HCEC 1CT (cell line): ENCODE measurements at places on chromosomes 7 and 10.

DNA sequence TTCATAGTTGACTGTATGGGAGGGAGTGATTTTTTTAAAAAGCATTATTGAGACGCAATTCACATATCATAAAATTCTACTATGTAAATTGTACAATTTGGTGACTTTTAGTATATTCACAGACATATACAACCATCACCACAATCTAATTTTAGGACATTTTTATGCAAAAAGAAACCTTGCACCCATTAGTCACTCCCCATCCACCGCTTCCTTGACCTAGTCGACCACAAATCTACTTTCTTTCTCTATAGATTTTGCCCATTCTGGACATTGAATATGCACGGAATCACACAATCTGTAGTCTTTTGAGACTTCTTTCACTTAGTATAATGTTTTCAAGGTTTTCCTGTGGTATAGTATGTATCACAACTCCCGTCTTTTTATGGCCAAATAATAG is 54.6 kb downstream of the BLNK start:
- DNase-seq = no peak

GRCh38 chr7:139358541-139359365 is 941 bp upstream of the LUC7L2 start:
- DNase-seq = peak; percentile 14

- no peak for DNase-seq
These were observed 12.5 kb upstream of the MNX1 start for GRCh38 chr7:157022681-157023588.

- no peak for DNase-seq
These were observed 6.9 kb downstream of the PAPOLB start for GRCh38 chr7:4854916-4855315.

DNA sequence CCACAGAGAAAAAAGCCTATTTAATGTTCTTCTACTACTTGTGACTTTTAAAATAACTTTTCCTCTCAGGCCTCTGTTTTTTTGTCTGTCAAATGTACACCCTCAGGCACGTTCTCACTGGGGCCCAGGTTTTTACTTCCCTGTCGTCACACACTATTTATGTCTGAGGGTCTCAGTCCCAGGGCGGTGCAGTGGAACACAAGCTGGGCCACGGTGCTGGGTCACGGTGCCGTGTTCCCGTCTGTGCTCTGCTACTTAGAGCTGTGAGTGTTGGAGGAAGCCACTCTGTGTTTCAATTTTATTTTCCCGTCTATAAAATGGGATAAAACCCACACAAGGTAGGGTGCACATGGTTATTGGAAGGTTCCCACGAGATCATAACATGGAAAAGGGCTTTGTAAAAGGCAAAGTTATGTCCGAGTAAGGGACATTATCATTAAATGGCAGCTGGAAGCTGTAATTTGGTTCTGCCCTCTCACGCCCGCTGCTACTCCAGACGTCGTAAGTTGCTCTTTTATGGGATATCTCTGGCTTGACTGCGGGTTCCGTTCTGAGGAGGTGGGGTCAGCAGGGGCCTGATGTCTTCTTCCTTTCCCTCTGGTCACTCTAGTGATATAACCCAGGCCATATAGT is 25.2 kb downstream of the ZNF775 start:
- DNase-seq = no peak

DNA sequence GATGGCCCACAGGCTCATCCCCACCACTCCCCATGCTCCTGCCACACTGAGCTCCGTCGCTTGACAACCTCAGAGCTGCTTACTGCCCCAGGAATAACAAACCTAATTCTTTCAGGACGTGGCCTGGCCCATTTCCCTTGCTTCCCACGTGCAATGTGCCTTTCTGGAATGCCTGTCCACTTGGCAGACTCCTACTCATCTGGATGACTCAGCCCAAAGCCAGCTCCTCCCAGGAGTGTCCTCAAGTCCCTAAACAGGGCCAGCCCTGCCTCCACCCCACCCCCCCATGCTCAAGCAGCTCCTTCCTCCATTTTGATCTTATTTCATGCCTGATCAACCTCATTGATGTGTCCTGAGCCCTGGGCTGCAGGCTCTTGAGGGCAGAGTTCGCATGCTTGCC is 164.9 kb upstream of the RNF32 start:
- no peak for DNase-seq

DNA sequence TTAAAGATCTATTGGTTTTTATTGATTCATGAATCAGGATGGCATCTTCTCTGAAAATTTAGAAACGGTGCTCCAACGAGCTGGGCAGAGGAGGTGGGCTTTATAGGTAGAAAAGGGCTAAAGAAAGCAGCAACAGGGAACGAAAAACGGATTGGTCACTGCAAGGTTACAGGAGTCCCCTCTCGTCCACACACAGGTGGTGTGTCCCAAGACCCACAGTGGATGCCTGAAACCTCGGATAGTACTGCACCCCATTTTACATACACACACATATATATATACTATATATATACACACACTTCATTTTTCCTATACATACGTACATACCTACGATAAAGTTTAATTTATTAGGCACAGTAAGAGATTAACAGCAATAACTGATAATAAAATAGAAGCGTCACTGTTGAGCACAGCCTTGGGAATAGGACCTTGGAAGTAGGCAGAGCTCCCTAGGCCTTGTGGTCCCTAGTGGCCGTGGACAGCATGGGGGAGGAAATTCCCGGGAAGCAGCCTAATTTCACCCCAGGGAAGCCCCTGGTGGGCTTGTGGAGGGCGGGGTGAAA is 737 bp upstream of the NUB1 start:
- DNase-seq = no peak

- peak; percentile 28 for DNase-seq
These were observed 210.6 kb downstream of the TPST1 start for GRCh38 chr7:66415659-66416265.

GRCh38 chr7:84686373-84686772 is 491.8 kb upstream of the SEMA3A start:
- no peak for DNase-seq
